ENCODE measurements at places on chromosomes 3 and 15.

- DNase-seq: no peak
Measured at GRCh38 chr15:26773067-26773877, 406 bp upstream of the GABRB3 start.

DNA sequence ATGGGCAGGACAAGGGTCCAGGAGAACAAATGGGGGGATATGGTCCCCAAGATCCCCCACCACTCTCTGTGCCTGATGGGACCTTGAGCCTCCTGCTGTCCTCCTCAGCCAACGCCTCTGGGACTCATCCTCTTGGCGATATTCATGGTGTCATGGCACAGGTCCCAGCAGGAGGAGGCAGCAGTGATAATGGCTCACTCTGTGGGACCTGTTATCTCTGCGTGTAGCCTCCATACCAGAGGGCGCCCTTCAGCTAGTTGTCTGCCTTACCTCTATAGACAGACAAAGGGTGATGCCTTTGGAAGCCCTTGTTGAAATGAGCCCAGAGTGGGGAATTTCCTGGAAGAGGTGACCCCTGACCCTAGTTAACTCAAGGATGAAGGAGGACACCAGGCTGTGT is 7.4 kb downstream of the ZBTB47 start:
- no peak for DNase-seq

DNA sequence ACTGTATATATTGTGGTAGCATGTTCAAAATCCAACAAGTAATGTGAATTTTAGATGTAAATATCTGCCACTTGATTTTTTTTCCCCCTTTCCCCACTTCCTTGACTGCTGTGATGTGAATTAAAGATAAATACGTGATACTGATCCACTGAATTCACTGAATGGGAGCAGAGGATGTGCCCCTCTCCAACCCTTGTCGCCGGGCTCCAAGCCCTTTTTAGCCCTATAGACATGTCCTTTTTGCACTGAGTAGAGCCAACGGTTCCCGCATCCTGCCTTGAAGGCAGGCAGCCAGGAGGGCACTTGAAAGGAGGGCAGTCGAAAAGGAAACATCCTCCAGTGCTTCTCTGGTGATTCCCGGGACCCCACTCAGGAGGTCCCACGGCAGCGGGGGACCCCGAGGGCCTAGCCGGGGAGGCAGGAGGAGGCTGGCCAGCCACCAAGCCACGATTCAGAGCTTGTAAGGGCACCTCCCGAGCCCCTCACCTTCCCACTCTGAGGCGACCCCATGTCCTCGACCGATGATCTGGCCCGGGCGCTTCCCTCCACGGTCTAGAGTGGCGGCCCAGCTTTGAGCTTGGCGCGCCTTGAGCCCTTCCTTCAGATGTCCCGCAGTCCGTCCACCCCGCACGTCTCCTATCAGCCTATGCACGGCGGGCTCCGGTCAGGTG is 901 bp upstream of the MANF start:
- DNase-seq: no peak

DNA sequence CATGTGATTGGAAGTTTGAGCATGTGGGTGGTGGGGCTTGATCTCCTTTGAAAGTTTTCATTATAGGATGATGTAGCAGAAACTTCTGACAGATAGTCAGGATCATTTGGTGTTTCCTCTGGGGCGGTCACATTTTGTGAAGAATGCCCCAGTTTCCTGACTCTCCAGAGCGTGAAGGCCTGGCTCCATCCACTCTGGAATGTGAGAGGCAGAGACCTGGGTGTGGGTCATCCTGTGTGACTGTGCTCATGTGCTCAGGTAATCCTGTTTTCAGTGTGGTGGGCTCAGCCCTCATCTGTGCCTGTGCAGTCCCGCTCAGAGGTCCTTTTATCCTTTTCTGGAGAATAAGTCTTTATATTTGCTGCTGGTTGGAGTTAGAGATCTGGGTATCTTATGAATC is 81.0 kb downstream of the RGMA start:
- no peak for DNase-seq

GRCh38 chr3:63390710-63391230 is 112.7 kb downstream of the SYNPR start:
- no peak for DNase-seq

DNA sequence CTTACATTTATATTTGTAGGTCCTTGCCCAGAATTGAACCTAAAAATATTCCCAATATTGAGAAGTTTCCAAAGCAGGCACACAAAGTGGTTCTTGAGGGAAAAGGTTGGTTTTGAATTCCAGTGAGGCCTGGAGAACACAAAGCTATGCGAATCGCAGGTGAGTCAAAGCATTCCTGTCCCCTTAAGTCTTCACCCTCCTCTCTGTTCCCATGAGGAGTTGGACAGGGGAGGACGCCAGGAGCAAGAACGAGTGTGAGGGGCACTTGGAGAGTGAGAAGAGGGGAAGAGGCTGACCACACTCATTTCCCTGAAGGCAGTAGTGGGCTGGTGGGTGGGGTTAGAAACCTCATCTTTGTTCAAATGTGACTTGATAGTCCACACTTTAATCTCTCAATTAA is 185.8 kb upstream of the EOMES start:
- no peak for DNase-seq

- DNase-seq: no peak
Measured at GRCh38 chr3:146160964-146161662, at the start of gene PLOD2. Gene PLOD2, minus strand, starts transcription at chr3:146161184. Its CDS starts 195 bp downstream, at chr3:146160989.

- DNase-seq: no peak
Measured at GRCh38 chr3:98972155-98972554, 70.7 kb upstream of the DCBLD2 start.

DNA sequence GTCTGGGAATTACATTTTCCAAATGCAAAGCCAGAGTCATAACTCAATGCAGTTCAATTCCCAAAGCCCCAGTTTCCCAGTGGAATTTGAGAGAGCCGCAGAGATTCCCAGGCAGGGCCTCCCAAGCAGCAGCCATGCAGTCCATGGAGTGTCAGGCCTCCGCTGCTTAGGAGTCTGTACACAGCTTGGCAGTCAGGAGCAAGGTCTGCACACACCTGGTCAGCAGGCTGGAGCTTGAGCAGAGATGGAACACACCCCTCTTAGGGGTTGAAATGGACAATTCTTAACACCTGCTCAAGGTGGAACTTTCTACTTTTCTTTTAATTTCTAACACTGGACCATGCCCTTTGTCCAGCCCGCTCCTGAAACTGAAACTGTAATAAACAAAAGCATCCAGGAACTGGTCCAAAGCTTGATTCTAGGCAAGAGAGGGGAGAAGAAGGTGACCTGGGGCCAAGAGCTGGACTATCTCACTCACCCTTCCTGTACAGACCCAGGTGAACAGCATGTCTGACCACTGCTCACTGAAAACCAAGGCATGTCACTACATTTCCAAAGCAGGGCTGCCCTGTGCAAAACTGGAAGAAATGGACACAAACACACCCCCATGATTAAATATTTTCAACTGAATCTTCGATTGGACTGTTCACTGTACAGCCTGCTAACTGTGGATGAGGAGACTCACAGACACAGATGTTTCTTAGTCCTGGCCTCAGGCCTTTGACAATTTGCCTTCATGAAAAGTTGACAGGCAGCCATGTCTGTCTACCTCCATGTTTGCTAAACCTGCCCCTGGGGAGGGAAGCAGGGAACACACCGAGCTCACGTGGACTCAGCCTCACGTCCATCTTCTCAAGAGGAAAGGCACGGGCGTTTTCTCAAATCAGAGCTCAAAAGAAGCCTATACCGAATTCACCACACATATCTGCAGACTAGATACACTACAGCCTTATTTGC is 48.6 kb upstream of the DUSP7 start:
- no peak for DNase-seq

GRCh38 chr3:120425572-120426250 is 25.1 kb downstream of the FSTL1 start:
- no peak for DNase-seq

DNA sequence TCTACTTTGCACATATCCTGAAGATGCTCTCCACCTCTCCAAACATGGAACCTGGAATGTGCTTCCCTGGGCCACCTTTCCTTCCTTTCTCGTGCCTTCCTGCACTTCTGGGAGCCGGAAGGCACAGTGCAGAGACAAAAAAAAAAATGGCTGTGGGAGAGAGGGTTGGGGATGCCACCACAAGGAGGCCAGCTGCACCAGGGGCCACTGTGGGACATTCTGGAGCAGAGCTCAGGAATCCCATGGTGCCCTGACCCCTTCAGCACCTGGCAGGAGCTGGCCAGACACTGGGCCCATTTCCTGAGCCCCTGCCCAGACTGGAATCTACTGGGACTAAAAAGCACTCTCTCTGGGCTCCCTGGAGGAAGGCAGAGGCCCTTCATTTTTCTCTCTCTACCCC is 7.9 kb upstream of the BCL2L10 start:
- DNase-seq: no peak

GRCh38 chr3:153673853-153674252 is 447.3 kb upstream of the ARHGEF26 start:
- DNase-seq: no peak

- DNase-seq: no peak
Measured at GRCh38 chr3:160162440-160162839, 62.8 kb upstream of the C3orf80 start.

GRCh38 chr3:59481776-59482400 is 432.1 kb upstream of the CFAP20DC start:
- DNase-seq: no peak

DNA sequence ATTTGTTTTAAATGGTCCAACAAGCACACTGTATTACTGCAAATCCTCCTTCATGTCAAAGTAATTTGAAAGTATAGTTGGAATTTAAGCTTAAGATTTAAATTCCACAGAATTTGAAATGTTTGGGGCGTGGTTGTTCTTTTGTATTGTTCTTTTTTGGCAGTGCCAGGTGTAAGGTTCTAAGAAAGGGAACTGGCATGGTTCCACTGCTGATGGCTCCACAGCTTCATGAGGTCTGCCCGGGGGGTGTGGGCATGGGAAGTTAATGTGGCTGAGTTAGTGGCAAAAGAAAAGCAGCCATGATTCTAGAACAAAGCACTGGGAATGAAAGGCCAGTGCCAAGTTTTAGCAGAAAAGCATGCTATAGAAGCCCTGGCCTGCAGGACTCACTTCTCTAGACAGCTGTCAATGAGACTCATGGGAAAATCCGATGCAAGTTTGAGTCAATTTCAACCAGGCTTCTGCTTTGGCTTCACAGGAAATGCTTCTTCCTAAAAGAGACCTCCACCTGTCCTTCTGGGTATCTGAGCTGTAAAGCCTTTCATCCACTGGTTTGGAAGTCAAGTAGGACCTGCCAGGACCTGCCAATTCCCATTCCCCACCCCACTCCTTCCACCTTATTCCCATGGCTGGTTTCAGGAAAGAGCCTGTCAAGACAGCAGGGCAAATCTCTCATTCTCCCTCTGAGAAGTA is 18.9 kb downstream of the CDCP1 start:
- no peak for DNase-seq

GRCh38 chr3:128082546-128082945 is 30.3 kb downstream of the SEC61A1 start:
- DNase-seq: no peak

- no peak for DNase-seq
Measured at GRCh38 chr3:194854659-194855390, 169.1 kb downstream of the FAM43A start.

GRCh38 chr15:44194323-44195150 is 534 bp downstream of the FRMD5 start:
- no peak for DNase-seq

- DNase-seq: no peak
Measured at GRCh38 chr15:87569581-87569980, 687.0 kb downstream of the NTRK3 start.

DNA sequence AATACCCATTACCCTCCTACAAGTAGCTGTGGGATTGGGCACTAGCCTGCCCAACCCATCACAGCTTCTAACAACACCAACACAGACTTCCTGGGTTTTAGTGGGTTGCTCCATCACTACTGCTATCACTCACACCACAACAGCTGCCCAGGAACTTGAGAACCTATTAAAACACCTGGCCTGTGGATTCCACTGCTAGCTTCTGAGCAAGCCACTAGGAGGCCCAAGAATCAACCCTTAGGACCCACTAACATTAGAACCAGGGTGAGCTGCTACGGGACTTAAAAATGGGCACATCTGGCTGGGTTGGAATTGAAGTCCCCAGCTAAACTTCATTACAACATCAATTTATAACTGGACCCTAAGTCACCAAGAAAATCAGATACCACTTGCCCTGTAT is 113.2 kb upstream of the TP63 start:
- DNase-seq: no peak

DNA sequence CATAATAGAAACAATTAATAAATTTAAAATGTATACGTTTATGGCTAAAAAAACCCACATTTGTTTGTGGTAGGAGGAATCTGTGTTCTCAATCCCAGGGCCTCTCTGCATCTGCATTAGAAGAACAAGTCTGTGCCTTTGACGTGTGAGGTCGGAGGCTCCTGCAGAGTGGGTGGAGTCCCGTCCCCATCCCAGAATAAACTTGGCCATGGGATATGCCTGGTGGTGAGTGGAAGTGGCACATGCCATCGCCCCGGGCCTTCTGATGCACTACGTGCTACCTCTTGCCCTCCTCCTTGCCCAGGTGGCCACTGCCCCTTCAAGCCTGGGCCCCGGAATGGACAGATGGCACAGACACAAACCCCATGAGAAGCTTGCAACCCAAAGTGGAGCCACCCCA is 131.1 kb upstream of the NSMCE3 start:
- DNase-seq: no peak

- no peak for DNase-seq
Measured at GRCh38 chr3:44104668-44105321, 136.9 kb upstream of the TOPAZ1 start.

- DNase-seq: no peak
Measured at GRCh38 chr3:60497902-60498301, 753.4 kb downstream of the FHIT start.

DNA sequence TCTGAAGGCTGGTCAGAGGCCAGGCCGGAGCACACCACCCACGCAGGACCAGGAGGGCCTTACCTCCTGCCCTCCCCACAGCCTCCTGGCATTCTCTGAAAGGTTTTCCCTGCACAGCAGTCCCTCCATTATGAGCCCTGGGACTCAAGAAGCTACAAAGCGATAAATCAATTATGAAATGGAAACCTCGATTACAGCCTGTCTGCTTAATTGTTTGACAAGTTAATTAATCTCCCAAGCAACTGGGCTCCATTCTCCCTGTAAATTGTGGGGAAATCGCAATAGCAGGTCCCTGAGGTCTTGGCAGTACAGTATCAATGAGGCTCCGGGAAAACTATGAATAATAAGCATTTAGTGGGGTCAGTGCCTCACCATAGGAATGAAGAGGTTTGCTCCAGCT is 683.5 kb downstream of the NTRK3 start:
- no peak for DNase-seq

GRCh38 chr3:194397757-194398312 is 1.2 kb downstream of the GP5 start:
- no peak for DNase-seq

DNA sequence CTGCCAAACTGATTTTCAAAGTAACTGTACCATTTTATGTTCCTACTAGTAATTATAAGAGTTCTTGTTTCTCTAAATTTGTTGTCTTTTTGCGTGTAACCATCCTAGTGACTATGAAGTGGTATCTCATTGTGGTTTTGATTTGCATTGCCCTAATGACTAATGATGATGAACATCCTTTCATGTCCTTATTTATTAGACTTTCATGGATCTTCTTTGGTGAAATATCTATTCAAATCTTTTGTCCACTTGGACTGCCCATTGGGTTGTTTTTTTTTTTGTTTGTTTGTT is 3.6 kb downstream of the OXSR1 start:
- no peak for DNase-seq

GRCh38 chr3:99474776-99475175 is 163.6 kb upstream of the COL8A1 start:
- DNase-seq: no peak
